Right renal pelvis (tissue), 4 donors: ENCODE measurements at places on chromosomes 16 and 17.

DNA sequence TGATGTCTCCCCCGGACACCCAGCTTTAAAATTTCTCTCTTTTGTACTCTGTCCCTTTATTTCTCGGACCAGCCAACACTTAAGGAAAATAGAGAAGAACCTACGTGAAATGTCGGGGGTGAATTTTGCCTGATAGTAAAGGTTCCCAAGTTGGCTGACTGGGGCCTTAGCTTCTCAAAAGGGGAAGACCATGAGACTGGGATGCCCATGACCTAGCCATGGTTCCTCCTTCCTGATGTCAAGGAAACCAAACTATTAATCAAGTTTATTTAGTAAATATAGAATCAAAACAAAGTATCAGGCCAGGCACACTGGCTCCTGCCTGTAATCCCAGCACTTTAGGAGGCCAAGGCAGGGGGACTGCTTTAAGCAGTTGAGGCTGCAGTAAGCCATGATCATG is 2.4 kb upstream of the EIF1 start:
- DNase-seq = no peak

GRCh38 chr16:88650749-88651275 is at the start of gene CYBA:
TSS of gene CYBA (minus strand) at chr16:88651053. CDS start at chr16:88651013, 40 bp downstream.
- no peak for DNase-seq

DNA sequence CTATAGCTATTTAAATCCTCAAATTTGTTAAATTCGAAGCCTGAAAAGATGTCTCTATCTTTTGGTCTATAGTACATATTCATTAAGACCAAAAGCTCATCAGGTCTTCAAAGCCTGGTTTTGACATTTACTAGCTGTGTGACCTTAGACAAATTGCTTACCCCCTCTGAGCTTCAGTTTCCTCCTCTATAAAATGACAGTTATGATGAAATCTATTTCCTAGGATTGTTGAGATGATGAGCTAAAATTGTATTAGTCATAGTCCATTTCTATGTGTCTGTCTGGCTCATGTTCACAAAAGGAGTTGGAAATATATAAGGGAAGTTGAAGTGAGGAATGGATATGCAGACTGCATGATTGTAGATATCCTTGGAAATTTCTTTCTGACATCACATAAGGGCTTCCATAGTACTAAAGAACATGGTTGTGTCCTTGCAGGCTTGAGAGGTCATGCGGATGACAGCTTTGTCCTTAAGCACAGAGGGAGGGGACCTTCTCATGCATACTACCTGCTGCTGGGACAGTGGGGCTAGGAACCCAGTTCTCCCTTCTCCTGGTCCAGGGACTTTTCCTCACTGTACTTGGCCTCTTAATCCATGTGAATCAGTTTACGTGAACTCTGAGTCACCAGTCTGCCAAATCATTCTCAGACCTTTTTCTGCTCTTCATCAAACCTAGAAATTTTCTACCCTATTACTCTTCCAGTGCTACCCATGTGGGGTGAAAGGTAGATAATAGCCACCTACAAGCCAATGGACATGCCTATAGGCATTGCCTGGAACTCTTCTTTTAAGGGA is 487.5 kb upstream of the SALL1 start:
- no peak for DNase-seq

- no peak for DNase-seq
Measured at GRCh38 chr16:86306811-86307513, 203.4 kb upstream of the FOXF1 start.

GRCh38 chr16:50596762-50597450 is 48.7 kb downstream of the NKD1 start:
- DNase-seq = no peak

DNA sequence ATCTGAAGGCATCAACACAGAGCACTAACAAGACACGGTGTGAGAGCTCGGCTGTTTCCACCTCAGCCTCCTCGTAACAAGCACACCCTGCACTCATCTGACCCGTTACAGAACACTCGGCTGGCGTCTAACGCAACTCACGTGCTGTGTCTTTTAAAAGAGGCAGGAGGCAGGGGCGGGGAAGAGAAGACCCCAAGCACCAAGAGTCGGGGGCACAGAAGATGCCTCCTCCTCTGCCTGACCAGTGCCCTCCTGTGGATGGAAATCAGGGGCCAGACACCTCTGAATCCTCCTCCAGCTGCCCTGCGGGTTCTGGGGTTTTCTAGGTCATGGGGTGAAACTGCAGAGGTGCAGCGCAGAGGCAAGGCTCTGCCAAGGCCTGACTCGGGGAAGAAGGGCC is 74.3 kb downstream of the ZNF778 start:
- no peak for DNase-seq

DNA sequence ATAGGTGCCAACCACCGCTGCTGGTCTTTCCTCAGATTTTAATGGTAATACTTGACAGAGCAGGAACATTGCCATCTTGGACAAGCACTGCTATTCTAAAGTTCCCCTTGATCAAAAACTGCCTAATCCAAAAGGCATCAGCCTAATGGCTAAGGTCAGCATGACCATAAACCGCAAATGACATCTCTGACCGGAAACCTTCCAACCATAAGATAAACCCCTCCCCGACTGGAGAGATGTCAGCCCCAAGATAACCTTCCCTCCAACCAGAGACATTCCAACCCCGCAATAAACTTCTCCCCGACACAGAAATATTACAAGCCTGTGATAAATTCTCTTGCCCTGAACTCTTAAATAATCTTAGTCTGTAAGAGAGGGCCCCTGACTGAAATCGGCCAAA is 7.4 kb upstream of the DHX40 start:
- DNase-seq = no peak

- no peak for DNase-seq
Measured at GRCh38 chr17:8709006-8709405, 35.6 kb downstream of the CCDC42 start.

DNA sequence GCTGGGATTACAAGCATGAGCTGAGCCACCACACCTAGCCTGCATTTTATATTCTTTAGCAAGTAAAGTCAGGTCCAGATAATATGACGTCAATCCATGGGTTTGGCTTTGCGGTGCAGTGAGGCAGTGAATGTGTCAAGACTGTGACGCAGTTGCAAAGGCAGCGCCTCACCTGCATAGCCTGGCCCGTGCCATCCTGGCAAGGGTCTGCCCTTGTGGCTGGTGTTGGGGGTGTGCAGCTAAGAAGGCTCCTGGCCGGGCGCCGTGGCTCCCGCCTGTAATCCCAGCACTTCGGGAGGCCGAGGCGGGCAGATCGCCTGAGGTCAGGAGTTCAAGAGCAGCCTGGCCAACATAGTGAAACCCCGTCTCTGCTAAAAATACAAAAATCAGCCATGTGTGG is 7.0 kb downstream of the PDF start:
- no peak for DNase-seq

DNA sequence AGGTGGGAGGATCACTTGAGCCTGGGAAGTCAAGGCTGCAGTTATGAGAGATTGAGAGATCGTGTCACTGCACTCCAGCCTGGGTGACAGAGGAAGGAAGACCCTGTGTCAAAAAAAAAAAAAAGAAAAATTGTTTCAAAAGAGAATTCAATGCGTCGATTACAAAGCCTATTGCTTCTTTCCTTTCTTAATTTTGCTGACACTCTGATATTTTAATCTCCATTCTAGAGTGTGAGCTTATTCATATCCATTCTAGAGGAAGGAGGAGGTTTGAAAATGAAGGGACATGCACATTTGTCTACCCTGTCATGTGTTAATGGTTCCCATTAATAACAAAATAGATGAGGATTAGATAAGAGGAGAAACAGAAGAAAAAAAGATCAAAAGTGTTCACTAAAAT is 63.1 kb downstream of the PCTP start:
- no peak for DNase-seq

- DNase-seq = no peak
Measured at GRCh38 chr17:36057911-36058310, 6.2 kb upstream of the CCL18 start.

GRCh38 chr16:57824888-57825287 is 22.6 kb upstream of the KIFC3 start:
- DNase-seq = no peak

DNA sequence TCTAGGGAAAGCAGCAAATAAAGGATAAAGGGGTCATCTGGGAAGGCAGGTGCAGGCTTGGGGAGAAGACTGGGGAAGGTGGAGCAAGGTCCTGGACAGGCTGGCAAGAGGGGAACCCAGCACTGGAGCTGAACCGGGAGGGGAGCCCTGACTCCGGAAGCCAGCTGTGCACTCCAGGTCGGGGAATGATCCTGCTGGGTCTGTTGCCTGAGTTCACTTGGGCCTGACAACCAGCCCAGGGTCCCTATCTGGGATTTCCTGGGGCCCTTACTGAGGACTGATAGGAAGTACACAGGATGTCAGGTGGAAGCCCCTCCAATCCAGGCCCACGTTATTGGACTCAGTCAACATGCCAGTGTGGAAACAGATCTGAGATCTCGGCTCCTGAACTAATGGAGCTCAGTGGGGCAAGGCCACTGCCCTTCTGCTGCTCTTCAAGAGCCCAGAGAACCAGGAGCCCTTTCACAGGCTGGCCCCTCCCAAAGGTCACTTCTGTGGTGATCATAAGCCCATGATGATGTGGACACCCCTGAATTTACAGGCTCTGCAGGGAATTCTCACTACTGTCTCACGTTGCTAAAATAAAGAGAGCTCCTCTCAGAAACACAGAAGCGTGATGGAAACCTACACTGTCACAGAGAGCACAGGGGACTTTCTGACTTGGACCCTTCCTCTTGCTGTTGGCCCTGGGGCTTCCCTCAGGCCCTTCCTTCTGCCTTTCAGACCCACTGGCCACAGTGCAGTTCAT is 19.9 kb upstream of the PITPNM3 start:
- DNase-seq = no peak

GRCh38 chr16:8396463-8396862 is 193.8 kb downstream of the TMEM114 start:
- no peak for DNase-seq

DNA sequence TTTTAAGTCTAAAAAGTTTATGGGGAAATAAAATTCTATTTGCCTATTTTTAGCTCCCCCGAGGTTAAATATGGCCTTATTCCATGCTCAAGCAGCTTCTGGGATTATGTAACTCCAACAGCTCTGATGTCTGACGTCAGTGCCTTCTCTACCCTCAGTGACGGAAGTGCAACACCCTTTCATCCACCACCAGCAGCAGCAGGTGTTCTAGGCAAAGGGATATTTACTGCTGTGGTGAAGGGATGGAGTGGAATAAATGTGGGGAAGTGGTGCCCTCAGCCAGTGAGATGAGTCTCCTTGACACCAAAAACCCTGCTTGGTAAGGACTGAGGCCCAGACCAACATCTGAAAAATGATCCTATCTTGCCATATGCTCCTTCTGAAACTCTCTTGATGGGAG is 247.4 kb downstream of the SHISA9 start:
- DNase-seq = no peak

- DNase-seq = no peak
Measured at GRCh38 chr17:40021451-40021971, 6.3 kb downstream of the CSF3 start.

GRCh38 chr17:58304750-58305486 is 23.7 kb downstream of the TSPOAP1 start:
- no peak for DNase-seq

DNA sequence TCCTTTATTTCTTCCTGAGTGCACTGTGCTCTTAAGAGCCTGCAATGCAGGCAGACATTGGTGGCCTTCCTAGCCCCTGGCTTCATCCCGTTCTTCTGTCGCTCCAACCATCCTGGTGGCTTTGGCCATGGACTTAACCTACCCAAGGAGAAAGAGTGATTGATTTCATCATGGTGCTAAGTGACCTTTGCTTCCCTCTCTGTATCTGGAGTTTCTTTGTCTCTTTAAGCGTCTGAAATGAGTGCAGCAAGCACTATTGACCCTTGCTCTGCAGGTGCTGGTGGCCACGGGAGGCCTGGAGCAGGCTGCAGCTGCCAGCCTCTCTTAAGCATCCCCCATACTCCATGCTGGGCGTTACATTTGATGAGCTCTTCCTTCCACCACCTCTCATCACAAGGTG is 60.5 kb downstream of the RAP1GAP2 start:
- no peak for DNase-seq

DNA sequence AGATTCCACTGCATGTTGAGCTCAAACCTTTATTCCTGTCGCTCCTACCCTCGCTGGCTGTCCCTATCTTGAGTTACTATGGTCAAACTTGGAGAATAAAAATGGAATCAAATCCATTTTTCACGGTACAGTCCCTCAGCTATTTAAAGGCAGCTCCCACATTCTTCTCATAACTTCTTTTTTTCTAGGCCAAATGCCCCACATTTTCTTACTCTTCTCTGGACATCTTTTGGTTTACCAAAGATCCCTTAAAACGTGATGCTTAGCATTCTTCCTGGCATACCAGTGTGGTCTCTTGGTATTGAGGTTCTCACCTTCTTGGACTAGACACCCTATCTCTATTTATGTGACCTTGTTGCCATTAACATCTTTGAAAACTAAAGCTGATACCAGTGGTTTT is 48.3 kb upstream of the MAF start:
- DNase-seq = no peak

DNA sequence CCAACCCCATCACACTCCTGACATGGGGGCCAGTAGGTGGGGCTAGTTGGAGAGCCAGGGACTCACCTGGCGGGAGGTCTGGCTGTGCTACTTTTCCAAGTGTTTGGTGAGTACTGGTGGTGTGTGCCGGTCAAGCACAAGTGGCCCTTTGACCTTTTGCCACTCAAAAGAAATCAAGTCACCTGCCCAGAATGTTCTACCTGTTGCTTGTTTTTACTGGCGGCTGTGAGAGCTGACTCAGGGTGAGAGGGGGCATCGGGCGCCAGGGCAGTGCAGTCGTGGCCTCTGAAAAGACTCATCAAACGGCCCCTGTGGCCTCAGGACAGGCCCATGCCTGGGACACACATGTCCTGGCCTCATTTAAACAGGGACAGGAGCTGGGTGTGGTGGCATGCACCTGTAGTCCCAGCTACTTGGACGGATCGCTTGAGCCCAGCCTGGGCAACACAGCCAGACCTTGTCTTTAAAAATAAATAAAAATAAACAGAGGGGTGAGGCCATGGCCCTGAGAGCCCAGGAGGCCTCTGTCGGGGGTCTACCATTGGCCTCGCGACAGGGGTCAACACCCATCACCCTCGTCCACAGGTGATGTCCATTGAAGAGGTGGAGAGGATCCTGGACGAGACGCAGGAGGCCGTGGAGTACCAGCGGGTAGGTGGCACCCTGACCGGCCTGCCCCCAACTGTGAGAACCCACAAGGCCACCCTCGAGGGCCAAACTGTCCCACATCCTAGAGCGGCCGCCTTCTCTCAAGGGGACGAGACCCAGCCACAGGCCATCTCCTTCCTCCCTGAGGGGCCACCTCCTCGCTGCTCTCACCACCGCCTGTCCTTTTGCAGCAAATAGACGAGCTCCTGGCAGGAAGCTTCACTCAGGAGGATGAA is 5.0 kb downstream of the CHMP6 start:
- no peak for DNase-seq

- no peak for DNase-seq
Measured at GRCh38 chr16:19690196-19690595, 27.8 kb downstream of the KNOP1 start.

DNA sequence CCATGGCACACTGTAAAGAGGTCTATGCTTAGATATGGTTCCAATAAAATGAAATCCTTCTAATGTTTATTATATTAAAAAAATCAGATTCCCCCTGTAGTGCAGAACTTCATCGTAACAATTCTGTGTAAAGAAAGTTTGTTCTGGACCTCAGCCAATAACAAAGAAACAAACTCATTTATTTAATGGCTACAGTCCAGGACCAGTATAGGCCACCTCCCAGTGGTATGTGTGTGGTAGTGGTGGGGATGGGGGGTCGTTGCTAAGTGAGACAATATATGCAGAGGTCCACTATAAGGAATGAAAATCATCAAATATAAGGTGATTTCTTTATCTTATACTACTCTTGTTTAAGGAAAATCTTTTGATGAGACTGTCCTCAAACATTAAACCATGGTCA is 136.4 kb downstream of the CDK5R1 start:
- DNase-seq = no peak

- DNase-seq = peak; percentile 33
Measured at GRCh38 chr17:732067-732901, at the start of gene TLCD3A. TSS of gene TLCD3A (plus strand) at chr17:732596. CDS start at chr17:732648, 52 bp downstream.
